Stimulated activated CD4-positive, alpha-beta T cell treated with anti-CD3 and anti-CD28 coated beads, Interleukin-15, amount 100 ng/mL, for 48 hours (primary cell): ENCODE measurements at places on chromosomes 5 and 9.

GRCh38 chr5:139848508-139849100 is 53.0 kb downstream of the PSD2 start:
- DNase-seq = peak; percentile 3

- no peak for DNase-seq
Observed at GRCh38 chr9:6714176-6714575, 43.6 kb upstream of the KDM4C start.

DNA sequence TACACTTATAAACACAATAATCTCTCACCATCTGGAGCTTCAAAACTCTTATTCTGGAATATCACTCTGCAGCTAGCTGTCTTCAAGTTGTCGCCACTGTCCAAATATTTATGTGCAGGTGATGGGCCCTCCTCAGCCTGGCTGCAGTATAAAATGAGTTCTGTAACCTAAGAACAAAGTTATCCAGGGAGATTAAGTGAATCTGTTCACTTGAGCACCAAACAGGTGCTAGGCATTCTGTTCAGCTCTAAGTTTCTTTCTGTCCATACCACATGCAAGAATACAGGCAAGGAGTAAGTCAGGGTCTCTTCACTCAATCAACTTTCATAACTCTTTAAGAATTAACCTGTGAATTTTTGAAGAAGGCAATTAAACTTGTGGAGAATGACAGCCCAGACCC is 344.1 kb downstream of the PLK2 start:
- DNase-seq = no peak

DNA sequence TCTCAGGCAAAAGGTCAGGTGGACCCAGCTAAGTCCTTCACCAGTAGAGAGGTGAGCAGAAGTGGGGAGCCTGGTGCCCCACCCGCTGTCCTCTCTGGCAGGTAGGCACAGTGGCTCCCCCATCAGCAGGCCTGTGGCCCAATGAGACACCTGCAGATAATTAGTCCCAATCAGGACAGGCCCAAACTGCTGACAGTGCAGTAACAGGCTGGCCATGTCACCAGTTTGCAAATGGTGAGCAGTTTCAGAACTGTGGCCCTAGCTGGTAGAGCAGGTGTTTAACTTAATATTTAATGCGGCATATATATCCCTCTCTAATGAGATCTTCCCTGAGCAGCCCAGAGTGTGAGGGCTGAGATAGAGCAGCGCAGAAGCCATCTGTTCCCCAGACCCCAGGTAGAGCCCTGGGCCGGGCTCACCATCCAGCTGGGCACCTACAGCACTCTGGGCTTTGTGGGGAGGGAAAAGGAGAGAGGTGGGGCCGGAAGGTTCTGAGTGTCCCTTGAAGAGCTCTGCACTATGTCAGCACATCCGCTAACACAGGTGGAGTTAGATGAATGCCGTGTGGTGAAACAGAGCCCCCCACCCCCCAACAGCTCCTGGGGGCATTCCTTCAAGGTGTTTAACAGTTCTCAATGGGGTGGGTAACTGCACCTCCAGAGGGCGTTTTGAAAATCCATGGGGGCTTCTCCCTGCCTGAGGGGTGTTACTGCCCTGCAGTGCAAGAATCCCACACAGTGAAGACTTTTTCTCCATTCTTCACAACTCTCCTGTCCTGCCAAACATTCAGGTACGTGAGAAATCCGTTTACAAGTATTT is 120.5 kb downstream of the PAX5 start:
- DNase-seq = no peak

- no peak for DNase-seq
Observed at GRCh38 chr5:168446983-168447619, 39.2 kb upstream of the RARS1 start.
